Fibroblast of the aortic adventitia (primary cell): ENCODE measurements at places on chromosomes 16 and 17. TPM values are rescaled to one million over a fixed set of nuclear protein-coding genes. Genes with fewer than 3 reads are reported as not detected.

Gene TP53TG3B
- total RNA-seq: not detected in 2 replicates

Gene SLC35G6
- total RNA-seq: not detected in 2 replicates

Gene PIRT
- total RNA-seq: not detected in 2 replicates

Gene MPDU1
- total RNA-seq: 32.3 and 127 TPM in 2 replicates

Gene CCL8
- total RNA-seq: not detected in 2 replicates

Gene ABCA9
- total RNA-seq: 122 and 235 TPM in 2 replicates
